ENCODE measurements at places on chromosomes 6 and 20.
A peak's percentile ranks its signal among the peaks of the same experiment; 100 is the strongest.

- no peak for DNase-seq
Observed at GRCh38 chr6:140459209-140459608, 1084.8 kb upstream of the CITED2 start.

GRCh38 chr6:122734529-122735395, 44.8 kb upstream of the FABP7 start:
- DNase-seq = no peak

DNA sequence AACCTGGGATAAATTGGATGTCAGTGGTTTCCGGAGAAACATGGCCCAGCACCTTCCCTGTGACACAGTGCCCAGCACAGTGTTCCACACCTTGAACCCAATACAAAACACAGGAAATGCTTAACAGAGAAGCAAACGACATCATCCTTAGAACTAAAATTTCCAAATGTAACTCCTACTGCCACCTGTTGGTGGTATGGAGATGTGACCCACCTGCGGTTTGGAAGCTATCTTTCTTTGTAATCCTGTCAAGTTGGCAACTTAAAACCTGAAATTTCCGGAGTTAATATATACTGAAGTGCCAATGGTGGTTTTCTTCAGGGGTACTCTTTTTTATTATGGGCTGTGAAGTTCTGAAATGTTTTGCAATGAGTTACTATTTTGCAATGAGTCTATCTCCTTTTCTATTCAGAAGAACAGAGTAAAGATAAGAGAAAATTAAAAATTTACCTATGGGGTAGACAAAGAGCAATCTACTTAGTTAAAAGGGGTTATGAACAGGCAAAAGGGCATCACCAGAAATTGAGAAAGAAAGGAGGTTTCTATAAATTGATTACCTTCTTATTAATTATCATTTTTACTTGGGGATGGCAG, 658.8 kb downstream of the PTPRT start:
- no peak for DNase-seq

DNA sequence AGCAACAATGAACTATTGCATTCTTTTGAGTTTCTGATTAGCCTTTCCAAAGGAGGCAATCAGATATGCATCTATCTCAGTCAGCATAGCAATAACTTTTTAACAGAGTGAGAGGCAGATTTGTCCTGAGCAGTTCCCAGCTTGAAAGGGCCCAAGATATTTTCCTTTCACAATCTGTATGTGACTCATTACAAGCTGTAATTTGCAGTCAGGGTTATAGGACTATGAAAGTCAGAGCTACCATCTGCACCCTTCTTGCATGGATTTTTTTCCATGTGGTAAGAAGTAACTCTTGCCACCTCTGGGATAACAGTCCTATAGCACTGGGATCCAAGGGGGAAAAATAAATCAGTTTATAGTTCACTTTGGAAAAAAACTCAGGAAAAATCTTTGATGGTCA, 318.2 kb upstream of the RGS17 start:
- no peak for DNase-seq

DNA sequence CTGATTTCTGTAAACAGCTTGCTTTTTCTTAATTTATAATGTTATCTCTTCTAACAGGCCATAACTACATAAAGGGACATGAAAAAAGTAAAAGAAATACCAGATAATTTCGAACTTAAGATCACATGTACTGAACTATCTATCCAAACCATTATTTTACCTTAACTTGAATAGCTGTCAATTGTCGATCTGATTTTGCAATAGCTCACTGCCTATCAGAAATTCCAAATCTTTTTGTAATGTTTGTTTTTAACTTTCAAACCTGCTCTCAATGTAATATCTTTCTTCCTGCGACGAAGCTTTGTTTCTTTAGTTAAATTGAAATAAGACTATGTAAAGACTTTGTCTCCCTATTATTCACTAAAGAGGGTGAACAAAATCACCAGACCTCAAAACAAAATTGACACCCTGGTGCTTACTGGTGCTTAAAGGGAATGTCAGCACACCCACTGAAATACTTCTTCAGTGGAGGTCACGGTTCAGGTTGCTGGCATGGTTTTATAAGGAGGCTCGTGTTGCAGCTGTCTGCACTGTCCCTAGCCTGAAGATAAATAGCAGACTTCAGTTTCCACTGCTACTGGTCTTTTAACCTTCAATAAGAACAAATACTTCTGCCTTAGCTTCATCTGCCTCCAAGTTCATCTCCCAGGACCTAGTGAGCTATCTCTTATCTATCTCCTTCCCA, 117.5 kb upstream of the QKI start:
- no peak for DNase-seq

GRCh38 chr6:143675946-143676345, 1.8 kb upstream of the PHACTR2 start:
- no peak for DNase-seq

DNA sequence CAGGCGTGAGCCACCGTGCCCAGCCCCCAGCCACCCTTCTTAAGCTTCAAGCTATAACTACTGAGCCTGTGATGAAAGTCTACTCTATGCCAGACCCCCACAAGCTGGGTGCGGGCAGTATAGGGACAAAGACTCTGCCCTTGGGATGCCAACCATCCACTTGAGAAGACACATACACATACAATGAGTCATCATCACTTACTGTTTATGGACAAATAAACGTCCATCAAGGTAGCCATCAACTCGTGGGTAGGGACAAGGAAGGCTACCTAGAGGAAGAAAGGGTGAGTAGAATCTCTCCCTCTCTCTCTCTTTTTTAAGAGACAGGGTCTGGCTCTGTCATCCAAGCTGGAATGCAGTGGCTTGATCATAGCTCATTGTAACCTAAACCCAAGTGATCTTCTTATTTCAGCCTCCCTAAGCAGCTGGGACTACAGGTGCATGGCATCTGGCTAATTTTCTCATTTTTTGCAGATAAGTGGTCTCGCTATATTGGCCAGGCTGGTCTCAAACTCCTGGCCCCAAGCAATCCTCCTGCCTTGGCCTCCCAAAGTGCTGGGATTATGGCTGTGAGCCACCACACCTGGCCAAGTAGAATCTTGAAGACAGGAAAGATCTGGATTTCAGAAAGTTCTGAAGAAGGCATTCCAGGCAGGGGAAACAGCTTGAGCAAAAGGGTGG, 2.6 kb upstream of the TP53INP2 start:
- no peak for DNase-seq

DNA sequence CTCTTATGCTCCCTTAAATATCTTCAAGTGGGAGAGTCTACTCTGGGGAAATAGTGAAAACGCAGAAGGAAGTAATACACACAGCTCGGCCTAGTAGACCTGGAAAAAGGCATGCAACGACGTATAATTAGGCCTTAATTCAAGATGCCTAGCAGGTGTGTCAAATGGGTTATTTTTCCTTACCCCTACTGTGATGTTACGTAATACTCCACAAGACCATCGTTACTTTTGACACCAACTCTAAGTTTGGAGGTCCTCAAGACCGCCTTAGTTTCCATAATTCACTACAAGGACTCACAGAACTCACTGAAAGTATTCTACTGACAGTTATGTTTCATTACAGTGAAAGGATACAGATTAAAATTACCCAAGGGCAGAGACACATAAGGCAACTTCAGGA, 1024.3 kb upstream of the MAP3K7 start:
- DNase-seq = no peak

GRCh38 chr6:163954088-163954775, 539.7 kb downstream of the QKI start:
- DNase-seq = no peak

DNA sequence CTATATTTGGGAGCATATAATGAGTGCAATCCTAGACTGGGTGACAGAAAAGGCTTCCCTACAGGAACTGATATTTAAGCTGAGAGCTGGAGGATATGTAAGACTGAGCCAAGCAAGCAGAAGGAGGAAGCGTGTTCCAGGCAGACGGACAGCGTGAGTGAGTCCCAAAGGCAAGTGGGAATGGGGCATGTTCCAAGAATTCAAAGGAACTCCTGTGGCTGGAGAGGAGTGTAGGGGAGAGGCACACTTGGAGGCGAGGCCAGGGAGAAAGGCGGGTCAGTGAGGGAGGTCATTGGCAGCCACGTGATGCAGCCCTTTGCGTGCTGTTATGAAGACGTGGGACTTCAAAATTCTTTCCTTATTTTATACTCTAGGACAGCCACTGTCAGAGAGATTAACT, 27.9 kb upstream of the SGK1 start:
- no peak for DNase-seq

- DNase-seq = no peak
Observed at GRCh38 chr6:104633125-104633524, 226.6 kb downstream of the HACE1 start.

DNA sequence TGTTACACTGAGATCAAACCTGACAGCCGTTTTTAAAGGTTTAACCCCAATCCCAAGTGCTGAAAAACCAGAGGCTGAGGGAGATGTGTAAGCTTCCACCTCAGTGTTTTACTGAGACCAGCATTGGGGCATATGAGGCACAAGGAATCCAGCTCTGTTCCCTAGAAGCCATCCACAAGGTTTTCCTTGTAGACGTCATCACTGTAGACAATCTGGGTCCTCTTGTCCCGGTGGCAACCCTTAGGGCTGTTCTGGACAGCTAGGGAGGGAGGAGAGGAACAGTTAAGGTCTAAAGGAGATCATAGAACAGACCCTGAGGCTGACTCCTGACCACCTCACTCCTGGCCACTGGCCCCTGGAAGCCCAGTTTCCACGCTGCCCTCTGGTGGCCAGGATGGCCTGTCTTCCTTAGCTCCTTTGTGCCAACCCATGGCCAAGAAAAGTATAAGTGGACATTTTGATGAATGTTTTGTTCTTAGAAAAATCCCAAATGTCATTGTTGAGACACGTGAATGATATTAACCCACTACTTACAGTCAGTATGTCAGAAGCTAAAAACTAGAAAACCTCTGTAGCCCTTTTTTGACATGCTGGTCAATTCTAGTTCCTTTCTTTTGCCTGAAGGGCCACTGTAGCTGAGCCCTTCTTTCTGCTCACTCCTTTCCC, 6.4 kb downstream of the CFB start:
- peak; percentile 44 for DNase-seq

DNA sequence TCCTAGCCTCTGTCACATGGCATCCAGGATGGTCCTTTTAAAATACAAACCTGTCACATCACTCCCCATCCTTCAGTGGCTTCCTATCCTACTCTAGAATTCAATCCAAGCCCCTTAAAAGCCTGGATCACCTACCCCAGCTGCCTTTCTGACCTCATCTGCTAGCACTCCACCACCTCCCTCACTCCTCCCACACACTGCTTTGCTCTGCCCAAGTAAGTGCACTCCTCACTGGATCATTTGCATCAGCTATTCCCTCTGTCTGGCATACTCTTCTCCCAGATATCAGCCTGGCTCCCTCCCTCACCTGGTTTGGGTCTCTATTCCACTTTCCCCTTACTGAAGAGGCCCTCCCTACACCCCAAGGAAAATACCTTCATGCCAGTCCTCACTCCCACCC, 10.5 kb downstream of the C6orf136 start:
- no peak for DNase-seq

GRCh38 chr6:144586986-144587385, 301.9 kb downstream of the UTRN start:
- DNase-seq = no peak

DNA sequence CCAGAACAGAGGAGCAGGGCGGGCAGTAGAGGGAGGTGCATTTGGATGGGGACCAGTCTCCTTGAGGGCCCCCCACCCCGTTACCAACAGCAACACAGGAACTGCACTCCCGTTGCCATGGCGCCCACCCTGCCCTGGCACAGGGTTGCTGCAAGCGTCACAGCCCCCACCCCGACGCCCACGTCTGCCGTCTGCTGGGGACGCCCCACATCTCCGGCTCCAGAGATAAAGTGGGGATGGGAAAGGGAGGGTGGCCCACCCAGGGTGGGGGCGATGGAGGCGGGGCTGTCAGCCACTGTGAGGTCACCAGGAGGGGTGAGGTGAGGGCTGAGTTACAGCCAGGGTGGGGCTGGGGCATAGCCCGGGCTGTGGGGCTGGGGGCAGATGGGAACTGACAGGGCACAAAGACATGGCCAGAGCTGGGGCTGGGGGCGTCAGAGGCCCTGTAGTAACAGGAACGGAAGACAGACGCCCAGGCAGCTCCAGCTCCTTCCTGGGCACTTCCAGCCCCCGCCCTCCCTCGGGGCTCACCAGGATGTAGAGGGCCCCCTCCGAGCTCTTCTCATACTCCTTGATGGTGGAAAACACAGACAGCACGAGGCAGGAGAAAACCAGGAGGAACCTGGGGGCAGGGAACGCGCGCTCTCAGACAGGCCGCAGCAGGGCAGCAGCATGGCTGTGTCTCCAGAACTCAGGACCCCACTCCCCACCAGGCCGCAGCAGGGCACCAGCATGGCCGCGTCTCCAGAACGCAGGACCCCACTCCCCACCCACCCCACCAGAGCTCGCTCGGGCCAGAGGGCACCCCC, 26.0 kb downstream of the KCNQ2 start:
- DNase-seq = no peak

GRCh38 chr6:165231581-165232561, 77.5 kb downstream of the C6orf118 start:
- DNase-seq = no peak

DNA sequence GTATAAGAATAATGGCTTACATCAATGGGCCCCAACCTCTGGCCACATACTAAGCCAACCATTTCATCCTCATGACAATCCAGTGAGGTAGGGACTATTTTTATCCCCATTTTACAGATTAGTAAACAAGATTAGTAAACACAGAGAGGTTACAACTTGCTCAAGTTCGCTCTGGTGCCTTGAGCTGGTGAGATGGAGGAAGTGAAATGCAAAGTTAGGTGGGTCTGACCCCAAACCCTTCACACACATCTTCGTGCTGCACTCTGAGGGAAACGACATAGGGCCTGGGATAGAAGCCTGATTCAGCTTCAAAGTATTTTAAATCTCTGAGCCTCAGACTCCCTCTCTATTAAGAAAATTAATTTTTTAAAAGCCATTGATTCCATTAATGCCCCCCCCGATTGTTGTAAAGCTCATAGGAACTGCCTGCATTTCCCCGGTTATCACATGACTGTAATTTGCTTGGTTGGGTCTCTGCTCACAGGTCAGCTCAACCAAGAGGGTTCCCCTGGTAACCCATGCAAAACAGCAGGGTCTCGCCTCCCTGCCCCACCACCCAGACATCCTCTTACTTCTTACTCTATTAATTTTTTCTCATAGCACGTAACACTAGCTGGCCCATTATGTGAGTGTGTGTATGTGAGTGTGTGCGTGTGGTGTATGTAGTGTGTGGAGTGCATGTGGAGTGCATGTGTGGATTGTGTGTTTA, 221.2 kb downstream of the MAFB start:
- no peak for DNase-seq

DNA sequence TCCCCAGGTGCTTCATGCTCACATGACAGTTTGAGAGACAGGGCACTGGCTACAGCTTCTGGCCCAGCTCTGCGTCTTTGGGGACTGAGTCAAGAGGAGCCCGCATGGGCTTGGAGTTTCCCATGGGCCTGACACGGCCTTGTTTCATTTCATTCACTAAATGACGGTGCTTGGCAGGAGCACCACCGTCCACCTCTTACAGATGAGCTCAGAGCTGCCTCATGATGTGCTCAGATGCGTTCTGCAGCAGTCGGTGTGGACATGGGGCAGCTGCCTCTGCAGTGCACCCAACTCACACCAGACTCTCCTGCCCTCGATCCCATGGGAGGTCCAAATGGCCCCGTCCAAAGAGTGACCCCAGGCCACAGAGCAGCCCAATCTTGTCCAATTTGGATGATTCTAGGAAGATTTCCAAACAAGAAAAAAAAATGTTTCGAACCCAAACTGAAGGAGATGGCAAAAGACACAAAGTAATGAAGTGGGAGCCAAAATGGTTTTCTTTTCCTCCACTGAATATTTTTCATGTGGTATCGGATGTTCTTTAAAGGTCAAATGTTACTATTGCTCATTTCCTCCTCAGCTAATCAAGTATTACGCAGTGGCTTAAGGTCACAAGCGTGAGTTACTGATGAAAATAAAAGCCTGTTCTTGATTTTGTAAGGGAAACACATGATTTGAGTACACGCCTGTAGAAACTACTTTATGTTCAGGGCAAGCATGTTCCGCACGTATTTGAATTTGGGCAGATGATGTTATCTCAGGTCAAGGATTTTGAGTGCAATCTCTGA, 524.2 kb downstream of the CDH26 start:
- DNase-seq = no peak
